ENCODE measurements at places on chromosomes 6 and 20. TPM values are rescaled to one million over a fixed set of nuclear protein-coding genes. Genes with fewer than 3 reads are reported as not detected.

DNA sequence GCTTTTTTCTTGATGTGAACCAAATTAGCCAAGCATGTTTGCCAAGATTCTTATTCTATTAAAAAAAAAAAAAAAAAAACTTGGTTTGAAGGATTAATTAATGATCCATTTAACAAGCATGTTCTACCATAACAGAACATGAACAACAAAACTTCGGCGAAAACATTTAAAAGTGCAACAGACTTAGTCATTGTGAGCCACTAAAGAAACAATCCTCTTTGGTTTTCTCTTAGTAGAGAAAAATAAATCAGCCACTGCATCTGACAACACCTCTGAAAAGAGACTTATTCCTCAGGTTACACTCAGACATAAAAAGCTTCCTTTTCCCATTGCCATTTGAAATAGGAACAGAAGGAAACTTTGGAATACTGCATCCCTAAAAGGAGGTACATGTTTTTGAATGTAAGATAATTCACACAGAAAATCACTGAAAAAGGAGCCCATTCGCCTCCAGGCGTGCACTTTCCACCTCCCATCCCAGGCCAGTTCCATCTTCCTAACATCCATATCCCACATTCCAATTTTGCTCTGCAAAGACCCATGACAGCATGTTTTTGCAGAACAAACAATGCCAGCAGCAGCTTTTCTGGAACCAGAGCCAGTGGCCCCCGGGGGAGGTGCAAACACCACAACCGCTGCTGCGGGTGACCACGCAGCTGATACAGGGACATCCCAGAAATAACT lies 79.5 kb downstream of the ZMYND8 start:
- peaks cover 15% of the 10 kb centered on the region for H3K36me3 ChIP-seq
- no peak overlapping the region for H3K4me3 ChIP-seq
- H3K4me1 ChIP-seq: no peaks in the 10 kb centered on the region
- no peaks in the 10 kb centered on the region for H3K27me3 ChIP-seq
- H3K27ac ChIP-seq: no peak overlapping the region

DNA sequence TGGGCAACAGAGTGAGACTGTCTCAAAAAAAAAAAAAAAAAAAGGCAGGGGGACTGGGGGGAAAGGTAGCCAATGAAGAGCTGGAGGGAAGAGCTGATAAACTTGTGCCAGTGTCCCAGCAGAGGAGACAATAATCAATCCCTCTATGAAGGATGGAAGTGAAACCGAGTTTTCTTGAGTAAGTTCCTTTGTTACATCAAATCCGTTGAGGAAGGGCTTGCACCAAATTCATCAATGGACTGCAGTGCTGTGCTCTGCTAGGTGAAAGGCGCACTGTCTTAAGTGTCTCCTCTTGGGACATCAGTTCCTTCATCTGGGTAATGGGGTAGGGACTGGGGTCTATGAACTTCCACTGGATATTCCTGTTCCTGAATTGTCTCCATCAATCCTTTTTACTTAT lies 3.0 kb upstream of the CRIP3 start:
- H3K36me3 ChIP-seq: no peaks in the 10 kb centered on the region
- H3K4me3 ChIP-seq: no peak overlapping the region
- H3K4me1 ChIP-seq: no peaks in the 10 kb centered on the region
- H3K27ac ChIP-seq: no peak overlapping the region

DNA sequence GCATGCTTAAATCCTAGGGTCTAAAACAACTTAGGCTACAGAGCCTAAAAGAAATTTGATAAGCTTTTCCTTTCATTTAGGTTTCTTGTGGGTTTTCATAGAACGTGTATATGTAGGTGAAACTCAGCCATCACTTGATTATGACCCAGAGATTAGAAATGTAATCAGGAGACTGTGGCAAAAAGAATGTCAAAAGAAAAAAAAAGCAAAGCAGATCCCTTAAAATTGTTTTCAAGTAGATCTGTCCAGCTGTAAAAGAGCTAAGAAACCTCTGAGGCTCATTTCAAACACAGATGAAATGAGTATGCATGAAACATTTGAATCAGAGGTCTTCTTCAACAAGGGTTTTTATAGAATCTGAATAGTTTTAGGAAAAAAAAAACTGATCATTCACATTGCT lies 341.3 kb upstream of the PRDM1 start:
- no peak for DNase-seq
- H3K27ac ChIP-seq: no peak overlapping the region
- no peak overlapping the region for H3K4me3 ChIP-seq
- no peaks in the 10 kb centered on the region for H3K27me3 ChIP-seq
- no peaks in the 10 kb centered on the region for H3K4me1 ChIP-seq

DNA sequence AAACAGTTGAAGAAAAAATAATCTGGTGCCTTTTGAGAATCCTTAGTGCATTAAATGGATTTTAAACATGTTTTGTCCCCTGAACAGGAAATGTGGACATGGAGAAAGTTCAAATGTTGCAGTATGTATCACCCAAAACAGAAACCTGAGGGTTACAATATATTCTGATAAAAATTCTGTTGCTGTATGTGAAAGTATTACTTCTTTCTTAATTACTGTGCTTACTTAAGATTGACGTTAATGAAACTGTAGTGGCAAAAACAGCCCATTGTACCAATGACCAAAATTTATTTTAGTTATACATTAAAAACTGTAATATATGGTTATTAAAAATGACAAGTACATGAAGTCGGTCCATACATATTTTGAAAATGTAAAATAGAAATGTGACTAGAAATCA lies 100.6 kb downstream of the PRDM1 start:
- no peaks in the 10 kb centered on the region for H3K4me1 ChIP-seq
- H3K4me3 ChIP-seq: no peak overlapping the region
- no peaks in the 10 kb centered on the region for H3K27me3 ChIP-seq
- H3K27ac ChIP-seq: no peak overlapping the region
- H3K36me3 ChIP-seq: no peaks in the 10 kb centered on the region

GRCh38 chr6:131597446-131597845 lies 24.4 kb downstream of the ARG1 start:
- H3K4me1 ChIP-seq: no peaks in the 10 kb centered on the region
- no peak overlapping the region for H3K27ac ChIP-seq
- no peaks in the 10 kb centered on the region for H3K27me3 ChIP-seq
- no peak for DNase-seq
- H3K36me3 ChIP-seq: peaks cover 30% of the 10 kb centered on the region

DNA sequence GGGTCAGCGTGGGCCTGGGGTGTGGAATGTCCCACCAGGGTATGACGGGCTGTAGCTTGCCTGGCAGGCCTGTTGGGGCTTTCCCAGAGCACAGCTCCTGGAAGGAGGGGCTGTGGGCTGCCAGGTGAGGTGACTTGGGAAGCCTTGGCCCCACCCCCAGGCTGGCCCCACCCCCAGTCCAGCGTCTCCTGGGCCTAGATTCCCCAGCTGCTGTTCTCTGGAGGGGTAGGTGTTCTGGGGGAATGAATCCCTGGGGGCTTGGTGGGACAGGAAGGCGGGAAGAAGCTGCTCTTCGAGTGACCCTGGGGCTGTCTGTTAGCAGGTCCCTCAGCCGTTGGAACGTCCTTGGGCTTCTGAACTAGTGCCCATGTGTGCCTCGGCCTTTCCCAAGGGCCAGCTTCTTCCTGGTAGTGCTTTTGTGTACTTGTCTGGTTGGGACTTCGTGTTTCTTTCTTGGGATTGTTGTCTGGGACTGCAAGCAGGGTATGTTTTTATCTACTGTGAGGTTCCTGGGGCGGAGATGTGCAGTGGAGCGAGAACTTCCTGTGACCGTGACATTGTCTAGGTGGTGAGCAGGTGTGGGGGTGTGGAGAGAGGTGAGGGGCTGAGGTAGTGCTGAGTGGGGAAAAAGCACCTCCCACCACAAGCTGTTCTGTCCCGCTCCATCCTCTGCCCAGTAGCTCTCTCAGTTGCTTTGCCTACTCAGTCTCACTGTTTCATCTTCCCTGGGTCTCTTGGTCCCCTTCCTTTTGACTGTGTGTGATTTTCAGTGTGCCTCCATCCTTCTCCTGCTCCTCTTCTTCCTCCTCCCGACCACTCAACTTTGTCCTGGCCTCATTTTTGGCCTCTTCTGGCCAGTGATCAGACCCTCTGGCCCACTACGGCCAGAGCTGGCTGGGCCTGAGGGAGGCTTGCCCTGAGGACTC lies 1.3 kb upstream of the DDR1 start:
- no peaks in the 10 kb centered on the region for H3K27me3 ChIP-seq
- peak; percentile 90 for DNase-seq
- H3K4me3 ChIP-seq: peak overlapping the region; percentile 73
- H3K36me3 ChIP-seq: no peaks in the 10 kb centered on the region
- peak overlapping the region; percentile 83 for H3K27ac ChIP-seq

- no peak overlapping the region for H3K27ac ChIP-seq
- DNase-seq: no peak
These were observed 46.9 kb upstream of the ARMC2 start for GRCh38 chr6:108801366-108801765.

The CCM2L gene
- polyA plus RNA-seq: 6.7 TPM

The HLA-G gene
- polyA plus RNA-seq: not detected

DNA sequence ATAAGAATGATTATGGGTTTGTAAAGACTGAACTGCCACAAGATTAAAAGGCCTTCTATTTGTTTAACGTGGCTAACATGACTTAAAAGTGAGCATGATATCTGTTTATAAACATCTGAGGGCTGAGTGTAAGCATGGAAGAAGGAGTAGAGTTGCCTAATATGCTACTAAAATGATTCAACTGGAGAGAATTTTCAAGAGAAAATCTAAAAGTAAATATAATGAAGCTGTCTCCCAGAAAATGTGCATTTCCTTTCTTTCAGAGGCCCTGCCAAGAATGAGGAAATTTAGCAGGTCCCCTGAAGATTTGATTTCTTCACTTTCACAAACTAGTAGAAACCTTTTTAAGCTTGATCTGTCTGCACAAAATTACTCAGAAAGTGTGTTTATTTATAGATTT lies 4.2 kb upstream of the EYA4 start:
- no peak for DNase-seq
- no peak overlapping the region for H3K4me3 ChIP-seq
- H3K36me3 ChIP-seq: no peaks in the 10 kb centered on the region
- no peaks in the 10 kb centered on the region for H3K27me3 ChIP-seq
- H3K4me1 ChIP-seq: no peaks in the 10 kb centered on the region

The FOXA2 gene
- polyA plus RNA-seq: 15.6 TPM

- peaks cover 8% of the 10 kb centered on the region for H3K4me1 ChIP-seq
- H3K27me3 ChIP-seq: no peaks in the 10 kb centered on the region
- H3K27ac ChIP-seq: no peak overlapping the region
- no peak overlapping the region for H3K4me3 ChIP-seq
- H3K36me3 ChIP-seq: no peaks in the 10 kb centered on the region
These were observed 23.7 kb upstream of the PCMTD2 start for GRCh38 chr20:64231621-64232550.

The LPA gene
- 0.07 TPM for polyA plus RNA-seq

The RALY gene
- 57.9 TPM for polyA plus RNA-seq

GRCh38 chr6:73340048-73340447 lies 14.0 kb downstream of the DPPA5 start:
- no peaks in the 10 kb centered on the region for H3K36me3 ChIP-seq
- DNase-seq: no peak
- H3K27ac ChIP-seq: no peak overlapping the region
- H3K4me3 ChIP-seq: no peak overlapping the region

Measured in pancreas (tissue), 10 donors.